ENCODE measurements at places on chromosomes 7 and 10. TPM values are rescaled to one million over a fixed set of nuclear protein-coding genes. Genes with fewer than 3 reads are reported as not detected.

The GIMAP6 gene
- 9.0 TPM for total RNA-seq

The TBX20 gene
- 1.4 TPM for total RNA-seq

The ASB10 gene
- not detected for total RNA-seq

The ANKRD22 gene
- total RNA-seq, result 1.2 TPM

The MICALL2 gene
- 13.8 TPM for total RNA-seq

The VWA2 gene
- total RNA-seq, result not detected
